GM12878 (cell line): ENCODE measurements at places on chromosomes 1 and 21.

GRCh38 chr1:228378873-228379460, 27.7 kb downstream of the TRIM11 start:
- DNase-seq, result no peak

- no peak for DNase-seq
Observed at GRCh38 chr21:33478935-33479678, 667 bp downstream of the TMEM50B start.

DNA sequence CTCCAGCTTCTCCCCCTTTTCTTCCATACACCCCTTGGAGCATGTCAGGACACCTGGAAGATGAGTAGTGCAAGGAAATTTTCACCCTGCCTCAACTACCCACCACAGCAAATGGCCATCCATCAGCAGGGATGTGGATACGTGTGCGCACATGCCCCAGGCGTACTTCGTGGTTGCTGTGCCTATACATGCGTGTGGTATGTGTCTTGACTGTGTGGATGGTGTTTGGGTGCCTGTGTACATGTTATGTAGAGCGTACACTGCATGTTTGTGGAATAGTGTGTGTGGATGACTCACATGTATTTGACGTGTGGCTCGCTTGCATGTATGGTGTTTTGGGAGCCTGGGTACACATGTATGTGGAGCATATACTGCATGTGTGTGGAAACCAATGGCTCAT, 158.5 kb downstream of the RRAGC start:
- no peak for DNase-seq

GRCh38 chr21:31893851-31894415, 21.1 kb downstream of the HUNK start:
- no peak for DNase-seq

GRCh38 chr1:36722871-36723270, 240.2 kb upstream of the CSF3R start:
- no peak for DNase-seq

DNA sequence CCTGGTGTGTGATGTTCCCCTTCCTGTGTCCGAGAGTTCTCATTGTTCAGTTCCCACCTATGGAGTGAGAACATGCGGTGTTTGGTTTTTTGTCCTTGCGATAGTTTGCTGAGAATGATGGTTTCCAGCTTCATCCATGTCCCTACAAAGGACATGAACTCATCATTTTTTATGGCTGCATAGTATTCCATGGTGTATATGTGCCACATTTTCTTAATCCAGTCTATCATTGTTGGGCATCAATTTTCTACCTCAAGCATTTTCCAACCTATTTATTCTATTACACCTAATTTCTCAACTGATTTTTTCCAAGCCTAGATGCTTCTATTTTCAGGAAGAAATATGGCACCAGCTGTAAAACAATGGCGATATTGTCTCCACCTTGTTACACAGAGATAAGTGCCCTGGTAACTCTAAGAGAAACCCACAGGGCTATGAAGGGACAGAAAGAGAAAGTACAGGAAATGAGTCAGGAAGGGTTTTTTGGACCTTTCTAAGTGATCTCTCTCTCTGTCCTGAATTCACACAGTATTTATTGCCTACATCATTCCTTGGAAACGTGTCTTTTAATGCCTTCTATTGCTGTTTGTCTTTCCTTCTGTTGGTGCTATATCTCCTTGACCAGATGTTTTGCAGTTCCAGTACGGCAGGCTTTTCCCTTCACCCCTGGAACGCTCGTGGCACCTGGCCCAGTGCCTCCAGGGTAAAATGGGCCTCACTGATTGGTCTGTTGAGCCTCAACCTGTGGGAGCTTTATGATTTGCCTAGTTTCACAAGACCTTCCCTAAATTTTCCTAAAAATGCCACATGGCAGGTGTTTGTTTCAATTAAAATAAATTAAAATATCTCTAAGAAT, 14.6 kb upstream of the JAK1 start:
- no peak for DNase-seq

- DNase-seq, result no peak
Observed at GRCh38 chr1:69058454-69058853, 509.3 kb upstream of the LRRC7 start.

DNA sequence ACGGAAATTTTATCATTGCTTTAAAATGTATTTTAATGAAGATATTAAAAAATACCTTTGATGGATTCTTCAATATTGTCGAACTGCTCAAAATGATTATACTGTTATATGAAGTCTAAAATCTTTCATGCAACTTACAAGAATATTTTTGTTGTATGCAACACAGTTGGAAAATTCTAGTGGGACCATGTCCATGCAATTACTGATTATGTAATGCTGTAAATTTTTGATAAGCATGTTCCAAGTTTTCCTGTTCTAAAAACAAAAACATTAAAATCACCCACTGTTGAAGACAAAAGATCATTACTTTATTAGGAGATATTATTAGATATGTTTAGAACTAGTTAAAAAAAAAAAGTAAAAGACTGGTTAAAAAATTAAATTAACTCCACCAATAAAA, 132.8 kb downstream of the NFIA start:
- no peak for DNase-seq

DNA sequence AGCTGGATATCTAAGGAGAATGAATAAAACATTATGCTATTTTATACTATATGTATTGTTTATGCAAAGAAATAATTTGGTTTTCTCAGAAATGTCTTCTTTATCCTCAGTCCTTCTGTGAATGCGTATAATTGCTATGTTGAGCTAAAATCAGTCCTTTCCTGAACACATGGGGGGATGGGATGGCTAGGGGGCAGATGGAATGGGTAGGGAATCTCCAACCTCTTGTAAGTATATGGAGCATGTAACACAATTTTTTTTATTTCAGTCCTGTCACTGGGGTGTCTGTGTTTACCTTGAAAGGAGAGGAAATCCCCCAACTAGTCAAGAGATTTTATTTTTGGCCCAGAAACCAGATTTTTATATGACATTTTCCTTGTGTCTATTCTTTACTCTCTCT, 291.8 kb downstream of the NFIA start:
- DNase-seq, result no peak

DNA sequence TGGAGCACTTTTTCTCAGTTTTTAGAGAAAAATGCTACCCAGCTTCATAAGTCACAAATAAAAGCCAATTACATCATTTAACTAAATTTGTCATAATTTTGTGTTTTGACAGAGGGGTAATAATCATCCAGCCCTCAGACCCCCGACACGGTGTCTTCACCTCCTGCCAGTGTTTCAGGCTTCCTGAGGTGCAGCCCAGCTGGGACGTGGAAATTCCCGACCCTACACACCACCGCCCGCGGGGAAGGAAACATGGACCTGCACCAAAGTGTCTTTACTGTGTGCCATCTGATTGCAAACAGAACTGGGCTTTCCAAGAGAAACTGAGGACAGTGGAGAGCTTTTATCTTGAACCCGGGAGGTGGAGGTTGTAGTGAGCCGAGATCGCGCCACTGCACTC, 7.7 kb upstream of the INAVA start:
- DNase-seq, result no peak
